ENCODE measurements at places on chromosomes 4 and X.

- no peak for DNase-seq
Measured at GRCh38 chr4:6839579-6839978, 57.1 kb downstream of the KIAA0232 start.

- DNase-seq = no peak
Measured at GRCh38 chr4:146428298-146428697, 93.4 kb downstream of the SLC10A7 start.

DNA sequence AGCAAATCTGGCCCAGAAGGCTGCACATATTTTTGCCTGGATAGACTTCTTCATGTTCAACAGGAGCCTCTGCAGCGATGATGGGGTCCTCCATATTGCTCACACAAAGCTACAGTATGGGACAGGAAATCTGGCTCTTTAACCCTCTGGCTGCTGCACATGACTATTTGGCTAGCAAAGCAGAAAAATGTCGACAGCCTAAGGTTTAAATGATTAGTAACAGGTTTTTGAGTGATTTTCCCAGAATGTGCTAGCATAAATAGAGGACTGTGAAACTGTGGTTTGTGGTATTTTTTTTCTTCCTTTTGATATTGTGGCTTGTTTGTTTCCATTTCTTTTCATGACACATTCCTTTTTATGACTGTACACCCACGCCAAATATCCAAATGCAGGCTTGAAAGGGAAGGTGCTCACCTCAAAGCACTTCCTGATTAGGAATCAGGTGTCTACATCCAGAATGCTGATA lies 120.2 kb upstream of the GK2 start:
- DNase-seq = no peak

DNA sequence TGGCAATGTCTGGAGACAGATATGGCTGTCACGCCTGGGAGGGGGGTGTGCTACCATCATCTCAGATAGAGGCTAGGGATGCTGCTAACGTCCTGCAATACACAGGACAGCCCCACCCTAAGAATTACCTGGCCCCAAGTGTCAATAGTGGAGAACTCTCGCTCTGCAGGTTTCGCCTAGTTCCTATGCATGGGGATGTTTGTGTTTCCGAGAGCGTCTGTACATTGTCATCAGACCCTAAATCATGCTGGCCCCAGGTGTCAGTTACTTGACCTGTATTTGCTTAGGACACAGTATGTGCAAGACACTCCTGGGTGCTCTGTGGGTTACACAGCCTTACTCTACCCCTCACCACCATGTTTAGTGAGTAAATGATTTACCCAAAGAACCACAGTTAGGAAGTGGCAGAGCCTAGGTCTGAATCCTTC lies 90.8 kb downstream of the AFF1 start:
- no peak for DNase-seq

GRCh38 chrX:38929966-38930421 lies 128.7 kb downstream of the MID1IP1 start:
- DNase-seq = no peak

DNA sequence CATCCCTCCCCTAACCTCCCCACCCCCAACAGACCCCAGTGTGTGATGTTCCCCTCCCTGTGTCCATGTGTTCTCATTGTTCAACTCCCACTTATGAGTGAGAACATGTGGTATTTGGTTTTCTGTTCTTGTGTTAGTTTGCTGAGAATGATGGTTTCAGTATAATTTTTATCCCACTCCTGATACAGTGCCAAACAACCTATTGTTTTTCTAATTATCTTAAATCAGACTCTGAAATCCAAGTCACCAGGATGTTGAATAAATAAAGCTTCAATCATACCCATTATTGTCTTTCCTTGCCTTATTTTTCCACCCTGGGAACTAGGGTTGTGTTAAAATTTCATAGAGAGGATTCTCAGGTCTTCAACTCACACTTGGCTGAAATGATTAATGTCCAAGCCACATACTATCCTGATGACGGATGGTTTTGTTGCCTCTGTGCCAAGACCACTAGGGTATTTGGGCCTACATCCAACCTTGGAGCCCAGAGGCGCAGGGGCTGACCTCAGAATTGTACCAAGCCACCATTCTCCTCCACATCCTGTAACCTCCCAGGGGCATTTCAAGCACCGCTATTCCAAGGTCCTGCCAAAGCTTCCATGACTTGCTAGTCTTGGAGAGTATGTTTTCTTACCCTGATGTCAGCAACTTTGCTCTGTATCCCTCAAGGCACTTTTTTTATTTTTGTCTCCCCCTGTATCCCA lies 332.4 kb downstream of the ARHGAP24 start:
- no peak for DNase-seq

DNA sequence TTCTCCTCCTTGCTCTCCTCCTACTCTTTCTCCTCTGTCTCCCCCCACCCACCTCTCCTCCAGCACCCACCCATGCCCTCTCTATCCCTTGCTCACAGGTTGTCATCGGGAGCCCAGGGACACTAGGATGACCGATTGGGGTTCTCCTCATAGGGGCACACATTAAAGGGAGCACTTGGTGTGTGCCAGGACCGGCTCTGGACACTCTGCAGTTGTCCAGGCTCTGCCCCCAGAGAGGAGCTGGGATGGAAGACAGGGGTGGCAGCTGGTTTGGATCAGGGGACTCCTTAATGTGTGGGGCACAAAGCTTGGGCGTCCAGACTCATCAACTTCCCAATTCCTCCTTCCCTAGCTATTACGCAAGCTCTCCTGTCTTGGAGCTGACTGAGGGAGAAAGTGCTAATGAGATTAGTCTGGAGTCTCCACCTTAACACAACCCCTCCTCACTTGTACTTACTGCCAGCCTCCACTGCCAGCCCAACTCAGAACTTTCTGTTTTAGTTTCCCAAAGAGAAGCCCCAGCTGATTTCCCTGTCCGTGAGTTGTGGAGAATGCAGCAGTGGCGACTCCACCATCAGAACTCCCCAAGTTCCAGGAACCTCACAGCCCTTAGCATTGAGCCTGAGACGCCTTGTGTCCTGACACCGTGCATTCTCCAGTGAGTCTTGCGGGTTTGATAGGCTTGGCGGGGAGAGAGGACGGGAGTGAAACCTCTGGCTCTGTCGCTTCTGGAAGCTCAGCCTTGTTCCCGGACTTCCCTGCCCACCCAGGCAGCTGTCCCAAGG lies 52.2 kb downstream of the CXorf49B start:
- no peak for DNase-seq

DNA sequence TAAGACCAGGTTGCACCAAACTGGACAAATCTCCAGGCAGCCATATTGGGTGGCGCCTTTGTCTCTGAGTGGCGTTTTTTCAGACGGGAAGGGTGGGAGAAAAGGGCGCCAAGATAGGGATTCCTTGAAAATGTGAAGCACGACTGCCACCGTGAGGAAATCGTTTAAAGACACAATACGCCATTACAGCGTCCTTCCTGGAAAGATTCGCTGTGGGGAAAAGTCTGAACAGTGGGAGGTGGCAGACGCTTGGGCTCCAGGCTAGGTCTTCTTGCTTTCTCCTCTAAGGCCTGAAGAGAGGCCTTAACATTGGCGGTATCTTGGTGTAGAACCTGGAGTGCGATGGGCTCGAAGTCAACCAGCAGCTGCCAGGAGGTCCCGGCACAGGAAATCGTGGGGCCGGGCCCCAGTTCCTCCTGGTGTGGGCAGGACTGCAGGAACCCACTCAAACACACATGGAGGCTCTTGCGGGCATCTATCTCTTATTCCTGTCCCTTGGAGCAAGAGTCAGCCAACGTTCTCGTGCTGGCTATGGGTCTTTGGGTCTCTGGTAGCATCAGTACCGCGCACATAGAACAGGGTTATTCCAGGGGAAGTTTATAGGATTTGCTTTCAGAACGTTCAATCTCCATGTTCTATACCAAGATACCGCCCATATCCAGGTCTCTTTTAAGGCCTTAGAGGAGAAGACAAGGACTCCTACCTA lies 208.8 kb downstream of the OR13H1 start:
- no peak for DNase-seq

DNA sequence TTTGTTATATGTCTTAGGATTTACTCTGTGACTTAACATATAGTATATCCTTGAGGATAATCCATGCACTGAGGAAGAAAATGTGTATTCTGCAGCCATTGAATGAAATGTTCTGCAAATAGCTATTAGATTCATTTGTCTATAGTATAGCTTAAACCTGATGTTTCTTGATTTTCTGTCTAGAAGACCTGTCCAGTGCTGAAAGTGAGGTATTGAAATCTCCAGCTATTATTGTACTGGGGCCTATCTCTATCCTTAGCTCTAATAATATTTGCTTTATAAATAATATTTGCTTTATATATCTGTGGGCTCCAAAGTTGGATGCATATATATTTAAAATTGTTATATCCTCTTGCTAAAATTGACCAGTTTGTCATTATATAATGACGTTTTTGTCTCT lies 26.7 kb upstream of the MAGEC3 start:
- no peak for DNase-seq

DNA sequence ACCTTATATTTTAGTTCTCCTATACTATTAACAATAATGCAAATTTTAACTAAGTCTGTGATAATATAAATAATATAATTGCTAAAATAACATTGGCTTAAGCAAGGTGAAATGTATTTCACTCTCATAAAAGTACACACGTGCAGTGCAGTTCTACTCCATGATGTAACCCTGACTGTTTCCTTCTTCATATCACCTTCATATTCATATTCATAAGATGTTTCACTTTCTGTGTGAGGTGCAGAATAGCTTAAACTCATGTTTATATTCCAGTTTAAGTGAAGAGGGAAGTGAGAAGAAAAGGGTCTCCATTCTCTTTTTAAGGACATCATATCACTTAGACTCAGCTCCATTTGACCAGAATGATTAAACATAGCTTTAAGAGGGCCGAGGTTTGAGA lies 1810.0 kb upstream of the PCDH10 start:
- no peak for DNase-seq

DNA sequence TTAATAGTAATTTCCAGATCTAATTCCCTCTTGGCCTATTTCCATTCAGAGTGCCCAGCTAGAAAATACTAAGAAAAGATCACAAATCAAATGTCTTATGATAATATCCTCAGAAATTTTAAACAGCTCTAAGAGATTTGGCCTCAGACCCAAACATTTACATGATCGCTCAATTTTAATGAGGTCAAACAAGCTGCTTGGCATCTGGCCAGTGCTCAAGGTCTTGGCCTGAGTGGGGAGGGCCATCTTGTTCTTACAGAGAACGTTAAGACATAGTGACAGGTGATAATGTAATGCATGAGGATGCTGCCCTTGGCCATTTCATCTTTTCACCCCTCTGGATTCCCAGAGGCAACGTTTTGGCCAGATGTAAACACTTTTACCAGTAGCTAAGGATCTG lies 159.2 kb upstream of the SLC7A11 start:
- DNase-seq = no peak

- DNase-seq = no peak
Measured at GRCh38 chr4:34939073-34939472, 1305.2 kb downstream of the ARAP2 start.

- no peak for DNase-seq
Measured at GRCh38 chr4:87270144-87270543, 49.7 kb upstream of the KLHL8 start.

DNA sequence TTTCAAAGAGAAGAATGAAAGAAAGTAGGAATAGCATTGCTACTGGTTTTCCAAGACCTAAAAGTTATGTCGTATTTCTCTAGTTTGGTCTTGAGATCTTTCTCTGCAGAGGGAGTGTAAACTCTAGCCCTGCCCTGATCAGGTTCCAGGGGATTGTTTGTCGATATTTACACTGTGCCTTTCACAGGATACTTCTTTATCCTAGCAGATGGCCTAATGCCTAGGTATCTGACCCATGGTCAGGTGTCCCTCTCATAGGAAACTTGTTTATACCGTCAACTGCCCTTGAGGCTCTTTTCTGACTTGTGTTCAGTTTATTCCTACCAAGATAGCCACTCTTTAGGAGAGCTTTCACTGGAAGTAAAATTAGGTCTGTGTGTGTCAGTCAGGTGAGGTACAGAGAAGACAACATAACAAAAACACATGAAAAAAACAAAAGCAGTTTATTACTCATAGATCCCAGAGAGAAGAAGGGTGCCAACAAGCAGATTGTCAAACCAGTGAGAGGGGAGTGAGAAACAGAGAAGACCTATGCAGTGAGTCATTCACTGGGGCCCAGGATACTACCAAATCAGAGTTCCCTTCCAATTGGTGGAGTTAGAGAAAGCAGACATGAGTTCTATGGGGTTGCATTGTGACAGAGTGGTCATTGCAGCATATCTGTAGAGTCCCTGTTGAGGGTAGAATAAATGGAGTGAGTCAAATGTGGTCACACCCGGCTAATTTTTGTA lies 40.6 kb upstream of the THOC2 start:
- no peak for DNase-seq

DNA sequence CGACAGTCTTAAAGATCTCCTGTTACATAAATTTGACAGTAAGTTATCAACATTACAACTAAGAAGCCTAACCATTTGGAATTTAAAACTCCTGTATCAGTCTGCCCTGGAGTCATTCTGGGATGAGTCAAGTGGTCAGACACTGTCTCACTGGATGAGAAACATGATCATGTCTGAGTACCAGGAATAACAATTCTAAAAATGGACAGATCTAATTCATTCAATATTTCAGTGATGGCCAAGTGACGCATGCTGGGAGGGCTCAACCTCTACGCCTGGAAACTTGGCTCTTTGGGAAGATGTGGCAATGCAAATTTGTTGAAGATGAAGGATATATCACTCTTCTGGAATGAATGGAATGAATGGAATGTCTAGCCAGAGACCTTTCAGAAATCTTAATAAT lies 1427.2 kb downstream of the STIM2 start:
- DNase-seq = no peak

- no peak for DNase-seq
Measured at GRCh38 chrX:77431227-77431626, 16.0 kb upstream of the FGF16 start.

GRCh38 chrX:48021026-48021900 lies 14.5 kb downstream of the SPACA5 start:
- peak; percentile 77 for DNase-seq

DNA sequence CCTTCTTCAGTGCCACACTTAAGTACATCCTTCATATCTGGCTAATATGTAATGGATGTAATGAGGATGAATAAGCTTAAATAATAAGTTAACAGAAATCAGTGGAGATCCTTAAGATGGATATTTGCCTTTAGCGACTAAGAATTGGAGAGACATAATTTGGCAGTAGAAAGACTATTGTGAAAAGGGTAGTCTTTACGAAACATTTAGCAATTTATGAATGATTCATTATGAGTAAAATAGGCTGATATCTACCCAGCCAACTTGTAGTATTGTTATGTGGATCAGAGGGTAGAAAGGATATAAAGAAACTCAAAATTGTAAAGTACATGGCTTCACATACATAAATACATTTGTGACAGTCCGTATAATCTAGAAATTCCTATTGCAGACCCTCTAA lies 2371.8 kb downstream of the PCDH7 start:
- DNase-seq = no peak

DNA sequence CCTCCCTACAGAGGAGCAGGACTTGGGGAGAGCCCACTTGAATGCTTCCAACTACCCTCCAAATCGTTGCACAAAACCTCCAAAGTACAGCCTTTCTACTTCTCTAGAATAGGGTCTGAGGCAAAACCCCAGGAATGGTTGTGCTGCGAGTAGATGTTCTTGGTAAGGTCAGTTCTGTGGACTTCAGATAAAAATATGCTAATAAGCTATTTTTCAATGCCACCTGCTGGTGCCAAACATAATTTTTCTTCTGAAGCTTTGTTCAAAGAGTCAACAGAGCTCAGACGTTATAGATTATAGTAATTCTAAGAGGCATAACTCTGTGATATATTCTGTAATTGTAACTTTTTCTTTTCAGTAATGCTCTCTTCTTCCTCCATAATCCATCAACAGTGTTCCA lies 425.7 kb downstream of the GPAT3 start:
- no peak for DNase-seq
